ENCODE measurements at places on chromosomes 16 and 17.

GRCh38 chr17:76549215-76549518 lies 9.3 kb downstream of the PRCD start:
- no peak for DNase-seq

DNA sequence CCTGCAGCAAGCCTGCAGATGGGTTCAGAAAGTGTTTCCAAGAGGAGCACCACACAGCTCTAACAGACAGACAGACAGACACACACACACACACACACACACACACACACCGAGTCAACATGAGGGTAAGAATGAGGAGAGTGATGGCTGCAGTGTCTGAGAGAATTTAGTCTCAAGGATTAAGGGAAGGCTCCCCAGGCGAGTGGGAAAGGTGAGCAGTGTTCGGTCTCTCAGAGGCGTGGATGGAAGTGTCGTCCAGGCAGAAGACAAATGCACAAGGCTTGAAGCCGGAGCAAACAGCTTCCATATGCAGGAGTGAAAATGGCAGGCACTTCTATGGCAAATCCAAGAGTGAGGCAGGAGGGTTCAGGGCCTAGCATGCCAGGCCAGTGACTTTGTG lies 770.1 kb downstream of the KCNJ18 start:
- no peak for DNase-seq

GRCh38 chr16:7161891-7162290 lies 170.8 kb upstream of the RBFOX1 start:
- DNase-seq, result no peak

- DNase-seq, result peak; percentile 43
Measured at GRCh38 chr16:82671741-82672140, 45.0 kb downstream of the CDH13 start.

- DNase-seq, result no peak
Measured at GRCh38 chr17:17151055-17151454, 55.1 kb downstream of the PLD6 start.

GRCh38 chr16:22932032-22932771 lies 118.2 kb downstream of the HS3ST2 start:
- DNase-seq, result no peak

All from activated CD4-positive, alpha-beta T cell treated with anti-CD3 and anti-CD28 coated beads, Interleukin-2, amount 50 U/mL, for 1 hour (primary cell).